ENCODE measurements at places on chromosomes 5 and 9.

DNA sequence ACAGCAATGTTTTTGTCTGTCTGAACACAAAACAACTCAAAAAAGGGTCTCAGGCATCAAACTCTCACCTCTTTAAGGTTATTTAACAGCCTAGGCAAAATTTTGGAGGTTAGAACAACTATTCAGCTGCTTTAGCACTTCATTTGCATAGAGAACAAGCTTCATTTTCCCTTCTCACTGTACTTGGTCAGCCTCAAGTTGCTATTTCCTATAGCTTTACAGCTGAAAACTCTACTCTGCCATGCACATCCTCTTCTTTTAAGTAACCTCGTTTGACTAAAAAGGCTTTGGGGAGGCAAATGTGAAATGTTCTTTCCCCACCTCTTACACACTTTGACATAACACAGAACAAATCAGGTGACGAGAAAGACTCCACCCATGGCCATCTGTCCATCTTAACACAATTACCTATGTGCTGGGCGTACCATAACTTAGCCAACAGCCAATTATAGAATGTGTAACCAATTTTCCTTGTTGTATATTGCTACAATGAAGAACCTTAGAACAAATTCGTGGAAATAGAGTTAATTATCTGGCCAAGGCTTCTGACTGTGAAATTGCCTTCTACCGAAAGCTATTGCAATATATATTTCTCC, 195.7 kb downstream of the DCP2 start:
- no peak for DNase-seq

DNA sequence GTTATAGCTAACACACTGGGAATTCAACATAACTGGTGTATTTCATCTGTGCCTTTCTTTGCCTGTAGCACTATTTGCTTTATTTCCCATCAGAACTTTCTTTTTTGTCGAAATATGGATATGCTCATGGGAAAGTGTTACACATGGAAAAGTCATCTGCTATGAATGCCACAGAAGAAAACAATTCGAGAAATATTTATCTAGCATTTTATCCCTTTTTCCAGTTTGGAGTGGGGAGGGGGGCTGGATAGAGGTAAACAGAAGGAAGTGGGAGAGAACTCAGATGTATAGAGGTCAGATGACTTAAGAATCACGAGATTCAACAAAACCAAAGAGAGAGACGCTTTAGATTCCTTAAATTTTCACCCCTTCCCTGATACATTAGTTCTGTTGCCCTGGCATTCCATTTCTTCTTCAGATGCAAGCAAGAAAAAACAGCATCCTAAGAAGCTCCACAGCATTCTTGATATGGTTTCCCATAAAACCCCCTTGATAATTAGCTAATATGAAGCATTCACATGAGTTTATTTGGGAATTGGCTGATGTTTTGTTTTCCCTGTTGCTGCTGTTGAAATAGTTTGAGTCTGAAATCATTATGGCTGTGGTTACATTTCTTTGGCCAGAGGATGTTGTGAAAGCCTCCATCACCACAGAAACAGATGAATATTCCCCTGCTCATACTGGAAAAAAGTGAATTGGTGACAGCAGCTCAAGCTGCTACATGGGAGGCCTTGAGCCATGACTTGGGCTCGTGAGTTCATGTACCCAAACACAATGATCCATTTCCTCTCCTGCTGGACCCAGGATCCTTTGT, 335.8 kb upstream of the DAB2 start:
- no peak for DNase-seq

GRCh38 chr5:162916368-162916767, 521.0 kb upstream of the CCNG1 start:
- no peak for DNase-seq

DNA sequence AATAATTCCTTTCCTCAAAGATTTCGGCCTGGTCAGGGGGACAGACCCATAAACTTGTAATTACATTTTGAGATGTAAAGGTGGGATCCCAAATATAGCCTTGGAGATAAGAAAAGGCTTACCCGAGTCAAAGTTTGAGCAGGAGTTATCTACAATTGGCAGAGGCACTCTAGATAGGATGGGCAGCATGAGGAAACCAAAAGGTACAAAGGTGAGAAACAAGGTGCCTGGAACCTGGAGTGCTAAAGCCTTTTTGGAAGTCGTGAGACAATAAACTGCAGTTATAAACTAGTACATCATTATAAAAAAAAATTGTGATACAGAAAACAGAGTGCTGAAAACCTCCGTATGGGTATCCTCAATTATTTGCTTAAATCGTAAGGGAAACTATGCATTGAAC, 212.4 kb downstream of the EFNA5 start:
- no peak for DNase-seq

DNA sequence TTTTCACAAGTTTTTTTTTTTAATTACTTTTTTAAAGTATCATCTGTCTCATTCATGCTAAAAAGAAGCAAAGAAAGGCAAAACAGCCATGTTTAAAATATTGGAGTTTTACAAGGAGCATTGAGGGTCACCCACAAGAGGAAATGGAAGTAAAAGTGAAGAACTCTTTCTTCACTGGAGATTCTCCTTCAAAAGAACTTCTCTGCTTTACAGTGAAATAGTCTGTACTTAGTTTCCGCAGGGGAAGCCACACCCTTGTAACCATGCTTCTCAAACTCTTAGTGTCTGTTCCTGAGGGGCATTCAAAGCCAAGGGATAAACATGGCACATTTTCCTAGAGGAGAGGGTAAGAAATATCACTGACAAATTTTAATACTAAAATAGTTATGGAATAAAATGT, 8.6 kb downstream of the C9orf72 start:
- DNase-seq, result no peak

DNA sequence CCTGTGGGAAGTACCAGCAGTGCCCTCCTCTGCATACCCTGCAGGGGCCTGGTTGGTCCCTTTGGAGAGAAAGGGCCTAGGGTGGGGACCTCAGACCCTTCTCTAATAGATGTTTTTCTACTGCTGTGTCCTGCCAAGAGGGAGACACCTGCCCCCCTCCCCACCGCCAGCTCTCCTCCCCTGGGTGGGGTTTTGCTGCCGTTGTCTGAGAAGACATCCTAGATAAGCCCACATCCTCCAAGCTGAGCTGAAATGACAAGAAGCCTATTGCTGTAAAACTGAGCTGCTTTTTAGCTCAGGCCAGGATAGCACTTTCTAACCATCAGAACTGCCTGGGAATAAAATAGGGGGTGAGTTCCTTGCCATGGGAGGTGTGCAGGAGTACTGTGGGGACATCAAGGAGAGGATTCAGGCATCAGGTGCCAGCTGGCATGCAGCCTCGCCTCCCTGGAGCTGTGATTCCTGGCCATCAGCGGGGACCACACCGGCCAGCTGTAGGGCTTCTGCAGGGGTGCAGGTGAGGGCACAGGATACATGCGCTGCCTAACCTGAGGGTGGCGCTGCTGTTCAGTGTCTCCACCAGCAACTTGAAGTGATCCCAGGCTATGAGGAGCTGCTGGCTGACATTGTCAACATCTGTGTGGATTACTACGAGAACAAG, 37.9 kb downstream of the CYFIP2 start:
- no peak for DNase-seq

DNA sequence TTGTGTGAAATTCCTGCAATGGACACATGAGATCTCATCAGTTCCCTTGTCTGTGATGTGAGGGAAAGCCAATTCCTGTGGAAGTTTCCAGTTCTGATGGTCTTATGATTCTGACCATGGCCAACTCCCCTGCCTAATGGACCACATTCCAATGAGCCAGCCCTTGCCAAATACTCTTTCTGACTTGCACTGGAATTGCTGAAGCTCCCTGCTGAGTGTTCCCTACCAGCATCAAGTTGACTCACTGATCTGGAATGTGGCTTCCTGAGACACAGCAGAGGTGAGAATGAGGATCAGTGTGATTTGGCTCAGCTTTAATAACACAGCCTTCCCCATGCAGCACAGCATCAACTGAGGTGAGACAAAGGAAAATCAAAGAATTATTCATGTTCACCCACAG, 427.8 kb downstream of the KDM4C start:
- no peak for DNase-seq

DNA sequence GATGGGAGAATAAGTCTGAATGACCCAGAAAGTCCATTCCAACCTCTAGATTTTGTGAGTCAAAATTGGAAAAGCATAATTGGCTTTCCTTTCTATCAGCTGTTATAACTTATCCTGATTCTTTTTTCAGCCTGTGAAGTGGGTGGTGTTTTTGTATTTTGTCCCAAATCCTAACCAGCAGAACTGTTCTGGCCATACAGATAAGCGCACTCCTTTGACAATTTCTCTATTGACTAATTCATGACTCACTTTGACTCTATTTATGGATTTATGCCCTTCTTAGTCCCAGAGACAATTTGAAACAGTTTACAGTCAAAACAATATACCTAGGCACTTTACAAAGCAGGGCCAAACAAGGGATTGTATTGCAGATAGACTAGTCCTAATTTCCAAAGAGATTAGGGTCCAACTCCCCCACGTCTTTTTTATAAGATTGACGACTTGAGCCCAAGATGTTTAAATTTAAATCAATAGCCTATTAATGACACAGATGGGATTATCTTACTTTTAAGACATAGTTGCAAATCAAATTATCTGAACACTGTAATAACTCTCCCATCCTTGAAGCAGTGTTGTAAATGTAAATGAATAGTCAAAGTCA, 301.7 kb upstream of the SEMA6A start:
- DNase-seq, result no peak
